ENCODE measurements at places on chromosomes 12 and 14.

DNA sequence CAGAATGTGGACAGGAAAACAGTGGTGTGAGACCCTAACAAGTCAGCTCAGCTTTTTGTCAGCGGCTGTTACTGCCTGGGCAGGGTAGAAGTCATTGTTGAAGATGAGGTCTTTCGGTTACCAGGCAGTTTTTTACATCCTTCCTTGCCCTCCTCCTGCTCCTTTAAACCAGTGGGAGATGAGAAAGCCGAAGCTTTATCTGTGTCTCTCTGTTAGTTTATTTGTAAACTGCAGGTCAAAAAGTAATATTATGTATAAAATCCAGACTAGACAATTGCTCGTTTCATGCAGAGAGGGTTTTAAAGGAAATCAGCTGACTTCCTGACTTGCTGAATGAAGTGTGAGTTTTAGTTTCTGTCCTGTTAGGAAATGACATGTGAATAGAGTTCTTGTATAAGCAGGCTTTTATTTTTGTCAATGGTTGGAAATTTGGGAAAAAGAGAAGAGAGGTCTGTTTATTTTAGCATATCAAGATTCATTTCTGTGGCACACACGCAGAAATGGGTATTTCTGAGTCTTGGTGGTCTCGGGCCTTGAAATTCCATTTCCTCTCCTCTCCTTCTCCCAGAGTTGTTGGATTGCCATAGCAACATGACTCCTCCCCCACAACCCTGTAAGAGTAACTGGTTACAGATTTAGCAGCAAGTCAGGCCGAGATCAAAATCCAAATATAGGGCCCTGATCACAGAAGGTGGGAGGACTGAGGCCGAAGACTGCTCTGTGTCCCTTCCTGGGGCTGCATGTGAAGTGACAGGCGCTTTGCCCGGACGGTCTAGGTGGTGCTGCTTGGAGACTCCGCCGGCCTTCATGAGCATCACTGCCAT is 60.8 kb downstream of the SAMD4A start:
- no peak for DNase-seq

DNA sequence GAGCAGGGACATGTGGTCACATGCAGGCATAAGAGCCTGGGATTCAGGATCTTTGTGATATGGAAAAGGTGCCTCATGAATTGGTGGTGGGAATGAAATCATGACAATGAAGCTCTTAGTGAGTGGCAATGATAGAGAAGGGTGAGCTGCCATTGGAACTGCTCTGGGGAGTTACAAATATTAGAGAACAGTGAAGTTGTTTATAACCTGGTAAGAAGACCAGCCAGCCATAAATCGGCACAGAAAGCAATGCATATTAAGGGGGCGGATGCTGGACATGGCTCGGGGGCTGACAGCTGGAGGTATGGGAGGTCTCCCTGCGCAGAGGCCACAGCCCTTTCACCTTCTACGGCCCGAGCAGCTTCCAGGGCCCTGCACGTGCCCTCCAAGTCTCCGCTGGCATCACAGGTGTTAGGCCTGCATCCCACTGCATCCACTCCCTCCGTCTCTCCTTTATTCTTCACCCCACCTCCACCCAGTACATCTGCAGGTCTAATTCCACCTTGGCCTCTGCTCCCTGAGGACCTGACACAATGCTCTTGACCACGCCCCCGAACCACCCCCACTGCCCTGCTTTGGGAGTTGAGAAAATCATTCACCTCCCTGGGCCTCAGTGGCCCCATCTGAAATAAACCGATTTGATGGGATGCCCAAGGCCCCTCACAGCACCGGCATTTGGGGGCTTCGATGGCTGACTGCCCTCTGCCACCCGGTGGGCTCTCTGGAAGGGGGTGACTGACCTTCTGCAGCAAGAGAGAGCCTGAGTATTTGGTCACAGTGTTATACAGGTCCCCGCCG is 4.1 kb downstream of the CACNA2D4 start:
- no peak for DNase-seq

- DNase-seq: no peak
Measured at GRCh38 chr14:64012003-64012402, 159.2 kb downstream of the SYNE2 start.

DNA sequence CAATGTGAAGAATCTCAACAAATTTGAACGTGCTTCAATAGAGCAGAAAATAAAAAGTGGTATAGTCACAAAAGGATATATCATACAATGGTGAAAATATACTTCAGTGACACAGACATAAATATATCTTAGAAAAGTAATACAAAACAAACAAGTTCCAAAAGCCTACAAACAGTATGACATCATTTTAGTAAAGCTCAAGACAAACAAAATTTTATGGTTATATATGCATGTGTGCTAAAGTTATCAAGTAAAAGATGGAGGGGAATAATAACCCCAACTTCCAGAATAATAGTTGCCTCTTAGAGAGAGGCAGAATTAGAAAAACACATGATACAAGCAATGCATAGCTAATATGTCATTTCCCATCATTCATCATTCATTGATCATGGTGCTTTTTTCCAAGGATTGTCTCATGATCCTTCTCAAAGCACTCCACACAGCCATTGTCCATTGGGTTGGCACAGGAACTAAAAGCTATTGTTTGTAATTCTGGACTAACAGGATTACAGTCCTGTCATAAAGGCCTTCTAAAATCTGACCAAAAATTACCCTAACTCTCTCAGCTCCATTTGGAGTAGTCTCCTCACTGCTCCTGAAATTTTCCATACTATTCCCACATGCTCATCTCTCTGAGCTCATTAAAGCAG is 59.5 kb downstream of the IFNG-AS1 start:
- no peak for DNase-seq

GRCh38 chr14:53534841-53535240 is 381.7 kb upstream of the DDHD1 start:
- no peak for DNase-seq

DNA sequence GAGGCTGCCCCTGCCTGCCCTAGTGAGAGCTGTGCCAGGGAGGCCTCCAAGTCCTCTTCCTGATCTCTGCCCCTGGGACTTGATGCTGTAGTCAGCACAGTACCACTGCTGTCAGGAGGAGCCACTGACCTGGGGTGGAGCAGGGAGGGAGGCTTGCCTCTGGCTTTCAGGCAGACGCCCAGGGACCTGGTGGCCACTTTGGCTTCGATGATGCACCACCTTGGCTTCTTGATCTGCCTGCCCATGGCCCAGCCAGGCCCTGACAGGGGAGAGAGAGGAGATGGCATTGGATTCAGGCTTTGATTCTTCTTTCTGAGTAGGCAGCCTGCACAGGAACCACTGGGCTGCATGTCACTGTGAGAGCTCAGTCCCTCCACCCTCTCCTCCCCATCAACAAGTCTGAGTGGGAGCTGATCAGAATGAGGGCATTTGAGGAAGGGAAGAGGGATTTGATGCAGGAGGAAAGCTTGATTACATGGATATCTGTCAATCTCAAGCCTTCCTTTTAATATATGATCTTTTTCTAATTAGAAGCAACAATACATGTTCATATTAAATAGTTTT is 24.7 kb downstream of the TMEM63C start:
- no peak for DNase-seq

GRCh38 chr12:6452245-6452943 is 552 bp downstream of the TAPBPL start:
- no peak for DNase-seq

GRCh38 chr12:6946033-6946919 is 2.5 kb downstream of the C12orf57 start:
- no peak for DNase-seq

Data from stimulated activated CD8-positive, alpha-beta memory T cell treated with anti-CD3 and anti-CD28 coated beads, Interleukin-4, amount 100 ng/mL, for 1 hour (primary cell).